ENCODE measurements at places on chromosomes 3 and 15.

GRCh38 chr3:169147238-169148008 is 516.1 kb downstream of the MECOM start:
- peak; percentile 86 for DNase-seq

DNA sequence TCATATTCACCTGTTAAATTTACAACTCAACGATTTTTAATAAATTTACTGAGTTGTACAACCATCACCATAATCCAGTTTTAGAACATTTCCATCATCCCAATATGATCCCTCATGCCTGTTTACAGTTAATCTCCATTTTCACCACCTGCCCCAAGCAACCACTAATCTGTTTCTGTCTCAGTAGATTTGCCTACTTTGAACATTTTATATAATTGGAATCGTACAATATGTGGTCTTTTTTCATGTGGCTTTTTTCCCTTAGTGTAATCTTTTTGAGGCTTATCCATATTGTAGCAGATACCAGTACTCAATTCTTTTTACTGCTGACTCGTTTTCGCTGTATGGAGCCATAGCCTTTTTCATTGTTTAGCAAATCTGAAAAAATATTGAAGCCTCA is 123.3 kb upstream of the STT3B start:
- no peak for DNase-seq

- no peak for DNase-seq
Measured at GRCh38 chr3:184574515-184575417, 13.2 kb downstream of the EPHB3 start.

- DNase-seq, result no peak
Measured at GRCh38 chr3:73068419-73068818, 7.0 kb downstream of the EBLN2 start.

GRCh38 chr15:92087211-92087610 is 233.7 kb downstream of the SLCO3A1 start:
- no peak for DNase-seq

GRCh38 chr15:64423970-64424369 is 36.3 kb downstream of the TRIP4 start:
- DNase-seq, result no peak

DNA sequence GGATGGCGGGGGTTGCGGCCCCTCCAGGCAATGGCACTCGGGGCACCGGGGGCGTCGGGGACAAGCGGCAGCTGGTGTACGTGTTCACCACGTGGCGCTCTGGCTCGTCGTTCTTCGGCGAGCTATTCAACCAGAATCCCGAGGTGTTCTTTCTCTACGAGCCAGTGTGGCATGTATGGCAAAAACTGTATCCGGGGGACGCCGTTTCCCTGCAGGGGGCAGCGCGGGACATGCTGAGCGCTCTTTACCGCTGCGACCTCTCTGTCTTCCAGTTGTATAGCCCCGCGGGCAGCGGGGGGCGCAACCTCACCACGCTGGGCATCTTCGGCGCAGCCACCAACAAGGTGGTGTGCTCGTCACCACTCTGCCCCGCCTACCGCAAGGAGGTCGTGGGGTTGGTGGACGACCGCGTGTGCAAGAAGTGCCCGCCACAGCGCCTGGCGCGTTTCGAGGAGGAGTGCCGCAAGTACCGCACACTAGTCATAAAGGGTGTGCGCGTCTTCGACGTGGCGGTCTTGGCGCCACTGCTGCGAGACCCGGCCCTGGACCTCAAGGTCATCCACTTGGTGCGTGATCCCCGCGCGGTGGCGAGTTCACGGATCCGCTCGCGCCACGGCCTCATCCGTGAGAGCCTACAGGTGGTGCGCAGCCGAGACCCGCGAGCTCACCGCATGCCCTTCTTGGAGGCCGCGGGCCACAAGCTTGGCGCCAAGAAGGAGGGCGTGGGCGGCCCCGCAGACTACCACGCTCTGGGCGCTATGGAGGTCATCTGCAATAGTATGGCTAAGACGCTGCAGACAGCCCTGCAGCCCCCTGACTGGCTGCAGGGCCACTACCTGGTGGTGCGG is 1.9 kb downstream of the CHST2 start:
- peak; percentile 47 for DNase-seq

DNA sequence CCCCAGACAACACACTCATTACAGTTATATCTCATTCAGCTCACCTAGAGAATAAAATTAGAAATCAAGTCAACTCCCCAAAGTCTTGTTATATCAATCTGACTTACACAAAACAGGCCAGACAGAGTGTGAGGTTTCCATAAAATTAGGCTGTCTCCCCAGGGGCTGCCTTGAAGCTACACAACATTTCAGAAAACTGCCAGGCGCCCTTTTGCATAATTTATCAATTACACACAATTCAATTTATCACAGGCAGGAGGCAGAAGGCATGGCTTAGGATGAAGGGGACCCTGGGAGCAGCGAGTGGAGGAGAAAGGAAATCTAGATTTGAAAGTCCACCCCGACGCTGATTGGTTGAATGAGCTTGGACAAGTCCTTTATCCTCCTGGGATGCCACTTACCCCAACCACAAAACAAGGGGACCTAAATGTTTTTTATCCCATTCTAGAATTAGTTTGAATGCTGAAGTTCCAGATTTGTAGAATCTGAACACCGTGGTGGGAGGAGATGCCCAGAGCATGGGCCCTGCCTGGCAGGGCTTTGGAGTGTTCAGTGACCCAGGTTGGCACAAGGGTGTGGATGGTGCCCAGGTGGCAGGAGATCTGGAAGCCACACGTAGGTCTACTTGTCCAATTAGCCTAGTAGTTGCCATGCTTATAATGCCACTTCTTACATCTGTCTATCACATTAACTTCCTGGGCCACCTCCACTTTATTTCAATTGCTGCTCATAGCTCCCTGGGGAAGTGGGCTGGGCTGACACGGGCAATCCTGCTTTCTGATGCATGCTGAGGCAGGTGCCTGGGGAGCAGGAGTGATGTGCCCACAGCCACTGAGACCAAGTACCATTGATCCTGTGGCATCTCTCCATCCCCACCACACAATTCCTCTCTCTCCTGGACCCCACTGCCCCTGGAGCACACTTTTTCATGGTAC is 119.8 kb upstream of the TLE3 start:
- DNase-seq, result no peak

DNA sequence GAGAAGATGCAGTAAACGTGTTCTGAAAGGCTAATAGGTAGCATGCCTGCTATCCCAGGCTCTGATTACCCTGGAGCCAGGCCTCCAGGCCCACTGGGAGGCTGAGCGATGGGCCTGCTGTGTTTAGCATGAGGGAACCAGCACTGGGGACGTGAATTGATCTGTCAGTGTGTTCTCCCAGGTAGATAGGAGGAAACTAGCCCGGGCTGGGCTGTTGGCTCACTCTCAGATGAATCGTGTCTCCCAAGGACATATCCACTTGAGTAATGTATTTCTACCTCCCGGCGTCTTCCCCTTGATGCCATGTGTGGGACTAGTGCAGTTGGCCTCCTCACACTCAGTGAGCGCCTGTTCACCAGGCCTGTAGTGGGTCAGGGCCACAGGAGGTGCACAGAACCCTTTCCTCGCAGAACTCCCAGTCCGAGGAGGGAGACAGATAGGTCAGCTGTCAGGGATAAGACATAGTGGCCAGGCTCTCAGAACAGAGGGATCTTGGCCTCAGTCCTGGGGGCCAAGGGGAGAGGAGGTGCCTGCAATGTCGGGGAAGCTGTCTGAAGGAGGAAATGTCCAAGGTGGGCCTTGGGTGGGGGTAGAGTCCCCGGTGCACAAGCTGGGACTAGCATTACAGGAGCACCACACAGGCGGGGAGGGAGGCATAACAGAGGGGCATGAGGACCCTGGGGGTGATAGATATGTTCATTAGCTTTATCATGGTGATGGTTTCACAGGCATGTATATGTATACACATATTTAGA is 111.7 kb downstream of the DNAJB8 start:
- DNase-seq, result no peak

GRCh38 chr15:90047956-90048575 is 46.9 kb downstream of the ZNF710 start:
- no peak for DNase-seq

DNA sequence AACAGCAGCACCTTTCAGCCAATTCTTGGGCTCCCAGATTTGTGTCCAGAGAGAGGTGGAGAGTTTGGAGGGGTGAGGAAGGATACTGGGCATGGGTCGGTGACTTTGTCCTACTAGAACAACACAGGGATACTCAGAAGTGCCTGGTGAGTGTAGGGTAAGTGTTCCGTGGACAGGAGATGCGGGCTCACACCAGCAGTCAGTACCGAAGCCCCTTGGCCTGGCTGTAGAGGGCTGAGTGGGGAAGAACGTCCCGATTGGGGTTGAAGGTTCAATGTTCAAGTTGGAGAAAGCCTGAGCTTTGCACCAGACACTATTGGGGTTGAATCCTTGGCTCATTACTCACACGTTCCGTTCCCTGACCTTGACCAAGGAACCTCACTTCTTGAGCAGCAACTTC is 40.8 kb upstream of the SLC6A11 start:
- no peak for DNase-seq

DNA sequence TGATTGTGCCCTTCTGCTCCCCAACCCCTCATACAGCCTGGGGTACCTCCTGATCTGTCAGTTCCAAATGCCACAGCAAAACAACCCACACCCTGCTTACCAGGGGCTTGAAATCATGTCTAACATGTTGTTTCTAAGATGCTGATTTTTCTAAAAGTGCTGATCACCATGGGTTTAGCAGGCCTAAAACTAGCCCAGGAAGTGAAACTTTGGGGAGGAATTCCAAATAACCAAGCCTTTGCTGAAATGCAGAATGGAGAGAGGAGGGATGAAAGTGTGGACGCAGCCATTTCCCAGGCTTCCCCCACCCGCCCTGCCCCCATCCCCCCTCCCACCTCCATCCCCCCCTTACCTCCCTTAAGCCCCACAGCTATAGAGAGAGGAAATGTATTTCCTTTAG is 2.0 kb upstream of the HRH1 start:
- DNase-seq, result no peak

DNA sequence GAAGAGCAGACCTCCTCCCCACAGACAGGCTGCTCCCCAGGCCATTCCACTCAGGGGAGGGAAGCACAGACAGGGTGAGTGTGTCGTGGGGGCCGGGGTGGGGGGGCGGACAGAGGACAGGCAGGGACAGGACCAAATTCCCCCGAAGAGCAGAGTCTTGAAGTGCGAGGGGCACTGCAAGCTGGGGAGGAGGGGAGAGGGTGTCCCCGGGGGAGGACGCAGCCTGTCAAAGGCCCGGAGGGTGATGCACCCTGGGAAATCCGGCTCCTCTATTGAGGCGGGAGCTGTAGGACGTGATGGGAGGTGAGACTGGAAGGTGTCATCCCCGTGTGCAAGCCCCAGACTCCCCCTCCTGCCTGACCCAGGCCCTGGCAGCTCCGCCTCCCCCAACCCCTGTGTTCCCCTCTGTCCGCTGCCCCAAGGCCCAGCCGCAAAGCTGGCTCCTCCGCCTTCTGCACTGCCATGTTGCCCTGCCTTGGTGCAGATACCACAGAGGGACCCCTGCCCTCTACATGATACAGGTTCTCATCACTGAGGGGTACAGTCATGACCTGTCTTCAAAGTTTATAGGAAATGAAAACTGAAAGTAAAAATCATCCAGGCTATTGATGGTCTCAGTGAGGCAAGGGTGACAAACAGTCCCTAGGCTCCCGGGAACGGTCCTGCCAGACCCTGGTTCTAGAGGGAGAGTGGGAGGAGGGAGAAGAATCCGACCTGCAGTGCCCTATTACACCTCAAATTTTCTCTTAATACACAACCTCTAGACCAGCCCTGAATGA is 76.3 kb upstream of the IQSEC1 start:
- DNase-seq, result no peak

DNA sequence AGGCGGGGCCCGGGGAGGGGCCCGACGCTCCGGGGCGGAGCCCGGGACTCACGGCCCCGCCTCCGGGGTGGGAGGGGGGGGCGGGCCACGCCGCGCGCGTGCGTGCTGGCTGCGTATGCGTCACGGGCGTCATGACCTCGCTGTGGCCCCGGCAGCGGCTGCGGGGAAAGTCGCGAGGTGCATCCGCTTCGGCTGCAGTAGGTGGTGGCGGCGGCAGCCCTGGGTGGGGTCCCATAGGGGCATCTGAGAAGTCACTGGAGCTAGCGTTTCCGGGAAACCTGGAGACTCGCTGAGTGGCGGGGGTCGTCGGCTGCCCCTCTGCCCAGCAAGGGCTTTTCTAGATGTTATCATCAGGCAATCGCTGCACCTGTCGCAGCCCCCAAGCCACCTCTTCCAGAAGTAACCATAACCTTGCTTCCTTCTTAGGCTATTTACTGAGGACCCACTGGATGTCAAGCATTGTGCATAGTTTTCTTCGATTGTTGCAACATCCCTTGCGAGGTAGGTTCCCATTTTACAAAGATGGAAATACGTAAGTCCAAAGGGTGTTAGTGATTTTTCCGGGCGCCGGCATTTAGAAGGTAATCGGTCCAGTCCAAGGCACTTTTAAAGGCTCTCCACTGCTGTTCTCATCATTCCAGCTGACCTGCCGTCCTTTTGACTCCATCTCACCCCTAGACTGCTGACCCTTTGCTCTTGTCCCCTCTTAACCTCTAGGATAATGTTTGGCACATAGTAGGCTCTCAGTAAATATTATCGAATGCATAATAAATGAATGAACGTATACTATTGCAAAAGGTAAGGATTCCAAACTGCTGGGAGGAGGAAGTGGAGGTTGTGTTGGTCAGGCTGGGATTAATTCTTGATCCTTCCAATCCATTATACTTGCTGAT is at the start of gene GDPGP1:
Gene GDPGP1 (plus strand): TSS at position 114 of the 893 bp plus-strand sequence. CDS start 6,700 bp downstream, outside the sequence.
- DNase-seq, result peak; percentile 19

GRCh38 chr3:110575702-110576101 is 495.9 kb upstream of the NECTIN3 start:
- no peak for DNase-seq

- peak; percentile 84 for DNase-seq
Measured at GRCh38 chr15:85649372-85649771, 145.4 kb downstream of the KLHL25 start.

DNA sequence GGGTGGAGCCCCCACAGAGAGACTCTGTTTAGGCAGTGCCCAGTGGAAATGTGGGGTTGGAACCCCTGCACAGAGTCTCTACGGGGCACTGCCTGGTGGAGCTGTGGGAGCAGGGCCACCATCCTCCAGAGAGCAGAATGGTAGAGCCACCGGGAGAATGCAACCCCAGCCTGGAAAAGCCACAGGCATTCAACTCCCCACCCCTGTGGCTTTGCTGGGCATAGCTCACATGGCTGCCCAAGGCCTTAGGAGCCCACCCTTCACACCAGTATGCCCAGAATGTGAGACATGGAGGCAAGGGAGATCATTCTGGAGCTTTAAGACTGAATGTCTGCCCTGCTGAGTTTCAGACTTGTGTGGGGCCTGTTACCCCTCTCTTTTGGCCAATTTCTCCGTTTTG is 19.0 kb upstream of the CHCHD6 start:
- peak; percentile 59 for DNase-seq

DNA sequence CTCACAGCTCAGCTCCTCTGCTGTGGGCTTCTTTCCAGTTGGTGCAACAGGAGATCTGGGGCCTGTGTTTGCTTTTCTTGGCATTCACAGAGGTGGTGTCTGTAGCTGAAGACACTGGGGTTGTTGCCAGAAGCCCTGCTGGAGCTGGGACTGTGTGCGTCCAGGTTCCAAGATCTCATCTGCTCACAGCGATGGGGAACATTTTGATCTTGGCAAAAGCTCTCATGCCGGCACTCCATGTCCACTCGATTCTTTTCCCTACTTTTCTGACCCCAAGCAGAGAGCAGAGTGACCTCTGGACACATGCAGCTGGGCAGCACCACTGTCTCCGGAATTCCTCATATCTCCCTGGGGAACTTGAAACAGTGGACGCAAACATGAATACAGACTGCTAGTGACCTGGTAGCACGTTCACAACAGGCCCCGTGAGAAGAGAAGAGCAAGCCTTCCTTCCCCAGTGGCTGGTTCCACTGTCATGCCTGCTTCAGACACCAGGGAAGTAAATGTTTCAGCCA is 36.1 kb upstream of the MECOM start:
- DNase-seq, result peak; percentile 67

All from fibroblast of lung (primary cell).